ENCODE measurements at places on chromosomes 1 and 21.

GRCh38 chr1:157203166-157203565 is 65.0 kb upstream of the ETV3 start:
- no peak for DNase-seq

- no peak for DNase-seq
These were observed 60.9 kb downstream of the AK5 start for GRCh38 chr1:77342745-77343144.

DNA sequence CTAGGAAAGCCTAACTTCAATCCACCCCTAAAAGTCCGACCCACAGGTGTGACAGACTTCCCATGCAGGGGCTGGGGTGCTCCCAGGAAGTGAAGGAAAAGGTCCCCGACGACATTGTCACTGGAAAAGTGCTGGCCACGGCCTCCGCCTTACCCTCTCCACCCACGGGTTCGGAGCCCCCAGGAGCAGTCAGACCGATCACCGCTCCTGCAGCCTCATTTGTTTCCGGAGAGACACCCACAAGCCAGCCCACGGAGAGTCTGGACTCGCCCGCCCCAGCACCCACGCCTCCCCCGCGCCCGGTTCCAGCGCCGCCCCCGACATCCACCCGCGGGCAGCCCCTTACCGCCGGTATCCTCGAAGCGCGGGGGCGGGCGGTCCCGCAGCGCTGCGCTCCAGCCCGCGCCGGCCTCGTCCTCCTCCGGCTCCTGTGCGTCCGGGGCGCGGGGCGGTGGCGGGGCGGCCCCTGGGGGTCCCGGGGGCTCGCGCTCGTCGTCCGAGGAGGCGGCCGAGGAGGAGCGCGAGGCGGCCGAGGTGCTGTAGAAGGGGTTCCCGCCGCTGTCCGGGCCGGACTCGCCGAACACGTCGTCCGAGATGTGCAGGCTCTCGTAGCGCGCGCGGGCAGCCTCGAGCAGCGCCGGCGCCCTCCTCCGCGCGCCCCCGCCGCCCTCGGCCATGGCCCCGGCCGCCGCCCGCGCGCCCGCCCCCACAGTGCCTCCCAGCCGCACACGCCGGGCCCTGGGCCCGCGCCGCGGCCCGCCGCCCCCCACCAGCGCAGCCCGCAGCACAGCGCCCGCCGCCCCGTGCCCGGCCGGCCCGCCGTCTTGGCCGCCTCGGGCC is 660 bp downstream of the PGBD5 start:
- DNase-seq: no peak

DNA sequence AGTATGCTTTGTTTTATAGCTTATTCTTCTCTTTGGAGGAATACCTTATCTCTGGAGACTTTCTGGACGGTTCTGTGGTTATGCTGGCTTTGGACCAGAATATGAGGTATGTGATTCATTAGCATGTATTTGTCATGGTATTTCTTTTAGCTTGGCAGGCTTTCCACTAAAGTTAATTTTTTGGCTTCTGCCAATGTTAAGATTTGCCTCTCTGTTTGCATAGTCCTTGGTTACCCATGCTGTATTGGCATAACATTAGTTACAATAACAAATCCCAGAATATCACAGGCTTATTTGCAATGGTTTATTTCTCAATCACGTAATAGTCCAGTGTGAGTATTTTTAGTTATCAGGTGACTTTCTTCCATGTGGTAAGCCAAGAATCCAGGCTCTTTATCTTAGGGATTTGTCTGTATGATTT is 9.7 kb downstream of the ZMPSTE24 start:
- no peak for DNase-seq

- no peak for DNase-seq
These were observed 4.9 kb upstream of the TMEM61 start for GRCh38 chr1:54975356-54976108.

GRCh38 chr1:160040476-160040875 is 8.7 kb upstream of the PIGM start:
- no peak for DNase-seq

- DNase-seq: no peak
These were observed 1764.3 kb downstream of the NCAM2 start for GRCh38 chr21:22762463-22762862.

DNA sequence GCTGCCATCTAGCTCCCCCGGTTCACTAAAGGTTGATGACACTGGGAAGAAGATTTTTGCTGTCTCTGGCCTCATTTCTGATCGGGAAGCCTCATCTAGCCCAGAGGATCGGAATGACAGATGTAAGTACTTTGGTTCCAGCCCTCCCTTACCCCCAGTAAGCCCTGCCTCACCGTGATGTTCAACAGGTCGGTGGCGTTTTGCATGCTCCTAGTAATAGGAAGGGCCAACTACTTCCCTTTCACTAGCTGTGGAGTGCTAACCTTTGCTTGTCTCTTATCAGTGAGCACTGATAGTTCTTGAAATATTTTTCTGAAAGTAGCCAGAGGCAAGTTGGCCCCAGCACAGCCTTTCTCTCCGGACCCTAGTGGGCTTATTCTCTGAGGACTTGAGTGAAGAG is 7.5 kb downstream of the RNF220 start:
- DNase-seq: no peak

DNA sequence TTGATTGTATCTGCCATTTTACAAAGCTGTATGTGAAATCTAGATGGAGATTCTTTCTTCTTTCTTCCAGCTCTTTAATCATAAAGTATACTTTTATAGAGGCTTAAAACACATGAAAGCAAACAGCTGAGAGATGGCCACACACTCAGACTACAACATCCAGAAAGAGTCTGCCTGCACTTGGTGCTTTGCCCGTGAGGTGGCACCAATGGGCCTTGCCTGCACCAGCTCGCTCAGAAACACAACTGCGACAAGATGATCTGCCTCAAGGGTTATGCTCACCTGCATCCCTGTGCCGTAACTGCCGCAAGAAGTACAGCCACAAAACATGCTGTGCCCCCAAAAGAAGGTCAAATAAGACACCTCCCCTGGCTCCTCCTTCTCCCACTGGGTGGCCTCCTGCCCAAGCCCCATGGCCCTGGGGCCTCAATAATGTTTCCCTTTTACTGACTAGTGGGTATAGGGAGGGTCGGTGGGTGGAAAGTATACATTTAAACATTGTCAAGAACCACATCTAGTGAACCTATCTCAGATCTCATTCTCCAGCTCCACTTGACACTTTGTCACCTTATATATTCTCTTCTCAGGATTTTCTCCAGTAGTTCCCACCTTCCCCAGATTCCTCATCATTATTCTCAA is 66.7 kb upstream of the ANGPTL3 start:
- DNase-seq: no peak

DNA sequence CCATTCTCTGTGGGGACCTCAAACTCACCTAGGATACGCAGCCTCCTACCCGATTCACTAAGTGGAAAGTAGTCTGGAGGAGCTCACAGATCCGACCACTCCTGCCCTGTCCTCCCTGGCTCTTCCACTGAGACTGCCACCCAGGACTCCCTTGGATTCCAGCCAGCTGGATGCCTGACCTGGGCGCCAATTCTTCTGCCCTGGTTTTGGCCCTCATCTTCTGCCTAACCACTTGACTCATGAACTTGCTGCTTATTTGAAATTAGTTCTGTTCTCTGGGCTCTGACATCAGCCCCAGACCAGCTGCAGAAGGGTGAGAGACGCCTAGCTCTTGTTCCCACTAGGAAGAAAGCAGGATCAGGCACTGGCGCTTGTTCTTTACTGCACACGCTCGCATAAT is 48.9 kb downstream of the SLC35D1 start:
- DNase-seq: no peak

DNA sequence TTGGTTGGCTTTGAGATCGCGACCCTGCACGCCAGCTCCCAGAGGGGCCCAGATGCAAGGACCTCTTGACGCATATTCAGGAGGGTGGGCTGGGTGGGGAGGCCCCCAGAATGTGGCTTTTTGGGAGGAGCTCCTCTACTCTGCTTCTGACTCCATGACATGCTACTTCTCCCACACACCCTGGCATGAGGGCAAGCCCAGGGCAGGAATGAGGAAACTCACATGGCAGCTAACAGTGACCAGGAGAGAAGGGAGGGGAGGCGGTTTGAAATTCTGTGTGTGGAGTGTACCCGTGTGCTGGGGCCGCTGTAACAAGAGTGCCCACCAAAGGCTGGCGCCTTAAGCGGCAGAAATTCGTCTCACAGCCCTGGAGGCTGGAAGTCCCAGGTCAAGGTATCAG is 61.3 kb upstream of the GPR153 start:
- no peak for DNase-seq

- no peak for DNase-seq
These were observed 46.6 kb downstream of the TENT5C start for GRCh38 chr1:117652421-117652820.

DNA sequence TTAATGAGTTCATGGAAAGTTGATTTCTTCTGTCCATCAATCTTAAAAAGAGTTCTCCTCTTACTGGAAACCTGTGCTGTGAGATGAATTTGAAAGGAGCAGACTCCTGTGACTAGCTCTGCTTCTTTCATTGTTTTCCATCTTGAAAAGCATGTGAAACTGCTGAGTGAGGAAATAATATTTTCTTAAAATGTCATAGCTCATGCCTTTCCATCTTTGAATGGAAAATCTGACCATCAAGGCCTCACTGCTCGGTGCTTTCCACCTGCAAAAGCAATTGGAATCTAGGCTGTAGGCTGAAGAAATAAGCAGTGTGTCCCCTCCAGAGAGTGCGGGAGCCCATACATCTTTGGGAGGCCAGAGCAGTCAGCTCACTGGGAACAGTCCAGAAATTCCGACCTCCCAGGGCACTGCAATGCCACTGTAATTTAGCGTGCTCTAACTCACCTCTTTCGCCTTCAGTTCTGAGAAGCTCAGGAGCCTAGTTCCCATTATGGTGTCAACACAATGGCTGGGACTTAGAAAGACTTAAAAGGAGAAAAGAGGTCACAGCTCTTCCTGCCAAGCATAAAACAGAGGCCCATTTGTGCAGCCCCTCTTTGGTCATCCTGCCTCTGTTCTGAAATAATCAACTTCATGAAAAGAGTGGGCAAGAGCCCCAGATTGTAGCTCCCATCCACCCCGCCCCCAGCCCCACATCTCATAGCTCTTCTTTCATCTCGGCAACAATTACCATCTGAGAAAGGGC is 50.4 kb upstream of the F3 start:
- no peak for DNase-seq

DNA sequence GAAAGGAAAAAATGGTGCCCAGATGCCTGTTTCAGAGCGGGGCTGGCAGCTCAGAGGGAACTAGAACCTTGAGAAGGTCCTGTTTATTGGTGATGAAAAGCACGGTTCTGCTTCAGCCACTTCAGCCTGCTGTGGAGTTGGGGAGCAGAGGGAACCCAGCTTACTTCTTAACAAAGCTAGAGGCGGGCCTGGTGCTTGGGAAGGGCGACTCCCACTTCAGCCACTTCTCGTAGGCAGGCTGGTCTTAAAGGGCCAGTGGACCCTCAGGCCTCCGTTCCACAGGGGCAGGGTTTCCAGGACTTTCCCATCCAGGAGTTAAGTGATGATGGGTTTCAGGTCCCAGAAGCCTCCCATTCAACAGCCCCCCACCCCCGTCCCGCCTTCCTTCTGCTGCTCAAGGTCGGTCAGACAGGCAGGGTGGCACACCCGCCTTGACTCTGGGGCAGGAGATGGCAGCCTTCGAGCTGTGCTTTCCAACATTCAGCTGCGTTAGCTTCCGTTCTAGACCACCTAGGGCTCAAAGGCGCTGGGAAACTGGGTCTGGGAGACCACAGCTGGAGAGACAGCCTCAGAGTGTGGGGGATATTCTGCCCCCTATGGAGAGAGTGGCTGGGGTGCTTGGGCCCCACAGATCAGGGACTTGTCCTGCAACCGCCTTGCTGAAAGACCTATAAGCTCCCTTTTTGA is 3.4 kb downstream of the RUNX3 start:
- DNase-seq: no peak

- DNase-seq: no peak
These were observed 34.6 kb downstream of the NR5A2 start for GRCh38 chr1:200062143-200062542.

- no peak for DNase-seq
These were observed 526.9 kb downstream of the NPHP4 start for GRCh38 chr1:5465281-5465711.

- no peak for DNase-seq
These were observed 29.0 kb upstream of the ARID1A start for GRCh38 chr1:26666855-26667254.

DNA sequence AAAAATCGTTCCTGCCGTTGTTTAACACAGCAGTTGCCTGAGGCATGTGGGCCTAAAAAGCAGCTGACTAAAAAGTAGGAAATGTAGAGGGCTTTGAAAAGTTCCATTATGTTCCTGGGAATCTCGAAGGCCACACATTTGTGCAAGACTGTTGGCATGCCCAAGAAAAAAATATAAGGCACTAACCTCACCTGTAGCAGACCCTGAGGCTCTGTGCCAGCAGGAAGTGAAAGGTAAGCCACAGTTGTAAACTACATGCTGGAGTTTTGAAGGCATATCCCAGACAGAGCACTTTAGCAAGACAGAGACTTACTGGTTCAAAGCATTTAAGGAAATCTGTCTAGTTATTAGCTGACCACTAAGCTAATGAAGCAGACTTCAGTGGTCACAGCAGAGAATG is 52.7 kb downstream of the TRMT1L start:
- no peak for DNase-seq

DNA sequence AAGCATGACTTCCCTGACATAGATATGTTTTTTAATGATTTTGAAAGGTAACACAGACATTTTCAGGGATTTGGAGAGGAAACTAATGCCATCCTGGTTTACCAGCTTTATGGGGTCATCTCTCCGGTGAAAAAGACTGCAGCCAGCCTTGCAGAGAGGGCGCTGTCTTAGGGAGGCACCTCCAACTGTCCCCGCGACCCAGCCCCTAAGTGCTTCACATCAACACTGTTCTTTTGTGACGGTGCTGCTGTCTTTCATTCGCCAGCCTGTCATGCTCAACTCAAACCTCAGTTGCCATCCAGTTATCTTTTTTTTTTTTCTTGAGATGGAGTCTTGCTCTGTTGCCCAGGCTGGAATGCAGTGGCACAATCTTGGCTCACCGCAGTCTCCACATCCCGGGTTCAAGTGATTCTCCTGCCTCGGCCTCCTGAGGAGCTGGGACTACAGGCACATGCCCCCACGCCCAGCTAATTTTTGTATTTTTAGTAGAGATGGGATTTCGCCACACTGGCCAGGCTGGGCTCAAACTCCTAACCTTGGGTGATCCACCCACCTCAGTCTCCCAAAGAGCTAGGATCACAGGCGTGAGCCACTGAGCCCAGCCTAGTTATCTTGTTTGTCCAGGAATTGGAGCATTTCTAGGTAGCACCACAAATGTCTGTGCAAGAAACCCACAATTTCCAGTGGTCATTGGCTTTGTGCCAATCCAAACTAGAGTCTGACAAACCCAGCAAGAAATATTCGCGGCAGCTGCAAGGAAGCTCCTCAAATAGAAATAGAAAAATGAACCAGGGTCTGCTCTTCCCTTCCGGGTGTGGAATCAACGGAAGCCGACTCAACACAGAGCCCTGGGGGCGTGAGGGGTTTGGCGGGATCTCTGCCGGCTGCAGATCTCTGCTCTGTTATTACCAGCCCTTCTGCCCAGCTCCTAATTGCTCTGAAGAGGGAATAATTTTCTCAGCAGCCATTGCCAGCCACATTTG is 24.2 kb downstream of the PDE9A start:
- DNase-seq: no peak

DNA sequence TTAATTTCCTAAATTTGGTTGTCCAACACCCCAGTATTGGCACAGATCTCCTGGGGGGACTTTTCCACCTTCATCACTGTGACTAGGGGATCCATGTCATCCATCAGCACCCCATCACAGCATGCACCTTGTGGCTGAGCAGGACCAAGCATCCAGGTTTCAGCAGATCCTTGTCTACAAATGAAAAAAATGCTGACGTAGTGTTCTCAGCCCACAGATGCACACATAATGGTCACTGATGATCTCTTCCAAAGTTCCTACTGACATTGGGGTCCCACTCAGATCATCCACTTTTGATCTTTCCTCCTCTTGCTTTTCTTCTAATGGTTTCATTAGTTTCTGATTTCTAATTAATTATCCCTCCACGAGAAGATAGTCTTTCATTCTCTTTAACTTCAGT is 373.1 kb downstream of the TBX15 start:
- DNase-seq: no peak
